GM13976 (cell line): ENCODE measurements at places on chromosomes 5 and 9.

DNA sequence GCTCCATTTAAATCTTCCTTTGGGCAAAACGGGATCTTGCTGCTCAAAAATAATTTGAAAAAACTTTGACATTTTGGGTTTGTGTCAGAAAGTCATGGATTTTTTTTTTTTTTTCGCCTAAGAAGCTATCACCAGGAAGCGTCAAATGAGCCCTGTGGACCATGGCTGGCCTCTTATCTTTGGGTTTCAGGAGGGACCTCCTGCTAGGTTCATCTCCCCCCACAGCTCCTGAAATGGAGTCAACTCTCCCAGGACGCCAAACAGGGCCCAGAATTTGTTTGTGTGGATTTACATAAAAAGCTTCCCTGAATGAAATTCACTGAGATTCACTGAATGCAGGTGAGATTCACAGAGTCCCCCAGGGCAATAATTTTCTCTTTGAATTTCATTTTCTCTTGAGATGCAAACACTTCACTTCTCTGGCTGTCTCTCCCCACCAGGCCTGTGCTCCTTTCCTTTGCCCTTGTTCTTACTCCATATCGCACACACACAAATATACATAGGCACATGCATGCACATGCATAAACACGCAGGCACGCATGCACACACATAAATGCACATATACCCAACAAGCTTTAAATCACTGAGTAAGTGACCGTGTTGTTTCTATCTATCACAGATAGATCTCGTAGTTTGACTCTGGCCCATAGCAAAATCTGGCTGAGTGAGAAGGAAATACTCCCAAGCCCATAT lies 55.3 kb upstream of the GALNT10 start:
- DNase-seq: no peak

GRCh38 chr5:95726811-95727763 lies 4.0 kb upstream of the RHOBTB3 start:
- no peak for DNase-seq

- no peak for DNase-seq
Observed at GRCh38 chr5:155091768-155092717, 78.5 kb downstream of the KIF4B start.

DNA sequence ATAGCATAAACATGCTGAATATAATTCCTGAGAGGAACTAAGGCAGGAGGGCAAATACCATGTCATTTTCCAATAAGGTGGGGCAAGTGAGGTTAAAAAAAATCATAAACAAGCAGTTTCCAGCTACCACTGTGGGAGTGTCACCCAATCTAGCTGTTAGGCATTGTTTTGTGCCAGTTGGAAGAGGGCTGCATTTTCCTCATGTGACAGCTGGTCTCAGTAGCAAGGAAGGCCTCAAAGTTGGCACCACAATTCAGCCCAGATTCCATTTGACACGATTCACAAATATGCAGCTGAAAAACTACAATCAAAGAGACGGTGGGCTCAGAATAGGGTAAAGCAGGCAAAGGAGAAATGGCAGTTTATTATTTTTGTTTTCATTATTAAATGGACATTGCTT lies 636.1 kb downstream of the KIF4B start:
- DNase-seq: no peak

GRCh38 chr9:100714372-100715099 lies 136.7 kb downstream of the CAVIN4 start:
- peak; percentile 65 for DNase-seq

GRCh38 chr5:60577116-60577515 lies 122.8 kb downstream of the DEPDC1B start:
- no peak for DNase-seq

- DNase-seq: no peak
Observed at GRCh38 chr5:16755641-16756040, 138.8 kb upstream of the RETREG1 start.

DNA sequence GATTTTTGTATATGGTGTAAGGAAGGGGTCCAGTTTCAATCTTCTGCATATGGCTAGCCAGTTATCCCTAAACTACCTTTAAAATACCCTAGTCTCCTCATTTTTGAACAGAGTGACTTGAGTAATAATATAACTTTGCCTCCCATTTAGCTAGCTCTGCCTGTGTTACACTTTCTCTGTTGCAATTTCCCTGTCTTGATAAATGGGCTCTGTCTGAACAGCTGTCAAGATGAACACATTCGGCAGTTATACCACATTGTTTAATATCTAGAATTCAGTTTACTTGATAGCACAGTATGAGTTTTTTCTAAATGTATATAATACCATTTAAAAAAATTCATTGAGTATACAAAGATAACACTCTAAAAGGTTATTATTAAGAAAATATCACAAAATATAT lies 562.9 kb upstream of the FTMT start:
- DNase-seq: no peak

GRCh38 chr5:173025651-173026050 lies 30.5 kb upstream of the CREBRF start:
- DNase-seq: no peak

DNA sequence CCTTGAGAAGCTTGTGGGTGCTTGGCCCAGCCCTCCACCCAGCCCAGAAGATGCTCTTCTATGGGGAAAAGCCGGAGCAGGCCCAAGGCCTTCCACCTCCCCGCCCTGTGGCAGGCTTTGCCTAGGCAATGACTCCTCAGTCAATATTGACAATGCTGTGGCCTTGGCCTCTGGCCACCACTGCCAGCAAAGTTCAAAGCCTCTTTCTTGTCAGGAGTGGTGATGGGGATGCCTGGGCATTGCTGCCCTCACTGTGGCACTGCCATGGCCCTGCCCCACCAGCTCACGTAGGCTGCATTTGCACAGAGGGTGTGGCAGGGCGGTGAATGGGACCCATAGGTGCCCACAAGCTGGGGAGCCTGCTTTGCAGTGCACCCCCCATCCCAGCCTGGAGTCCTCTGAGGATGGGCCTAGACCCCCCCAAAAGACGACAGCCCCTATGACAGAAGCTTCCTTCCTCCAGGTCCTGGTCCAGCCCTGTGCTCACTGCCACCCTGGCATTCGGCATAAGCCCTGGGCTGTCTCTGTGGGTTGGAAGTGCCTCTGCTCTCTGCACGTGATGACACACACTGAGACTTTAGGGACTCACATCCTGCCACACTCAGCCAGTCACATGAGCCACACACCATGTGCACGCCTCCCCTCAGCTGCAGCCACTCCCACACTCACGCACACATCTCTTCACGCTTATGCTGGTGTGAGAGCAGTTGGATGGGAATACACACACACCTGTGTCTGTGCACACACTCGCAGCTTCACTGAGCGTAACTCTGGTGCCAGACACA lies 31.1 kb downstream of the MORN5 start:
- DNase-seq: no peak

GRCh38 chr9:93346231-93347112 lies 105.0 kb upstream of the FAM120A start:
- no peak for DNase-seq

DNA sequence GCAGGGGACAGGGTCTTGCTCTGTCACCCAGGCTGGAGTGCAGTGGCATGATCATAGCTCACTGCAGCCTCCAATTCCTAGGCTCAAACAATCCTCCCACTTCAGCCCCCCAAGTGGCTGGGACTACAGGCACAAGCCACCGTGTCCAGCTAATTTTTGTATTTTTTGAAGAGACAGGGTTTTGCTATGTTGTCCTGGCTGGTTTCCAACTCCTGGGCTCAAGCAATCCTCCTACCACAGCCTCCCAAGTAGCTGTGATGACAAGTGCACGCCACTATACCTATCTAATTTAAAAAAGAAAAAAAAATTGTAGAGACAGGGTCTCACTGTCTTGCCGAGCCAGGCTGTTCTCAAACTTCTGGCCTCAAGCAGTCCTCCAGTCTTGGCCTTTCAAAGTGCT lies 31.6 kb upstream of the LECT2 start:
- no peak for DNase-seq

DNA sequence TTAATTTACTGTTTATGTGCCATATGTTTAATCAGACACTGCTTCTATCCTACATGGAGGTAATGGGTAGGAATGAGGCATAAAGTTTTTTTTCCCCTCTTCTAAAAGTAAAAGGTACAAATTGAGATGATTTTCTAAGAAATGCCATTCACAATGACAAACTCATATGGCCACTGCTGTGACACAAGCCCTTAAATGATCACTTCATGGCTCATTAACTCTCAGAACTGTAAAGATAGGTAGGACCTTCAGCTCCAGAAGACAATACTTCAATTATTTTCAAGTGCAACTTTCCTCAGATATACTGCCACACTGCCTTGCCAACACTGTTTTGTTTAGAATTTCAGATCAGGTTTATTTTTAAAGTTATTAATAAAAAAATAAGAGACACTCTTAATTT lies 362.9 kb upstream of the ZNF608 start:
- no peak for DNase-seq

DNA sequence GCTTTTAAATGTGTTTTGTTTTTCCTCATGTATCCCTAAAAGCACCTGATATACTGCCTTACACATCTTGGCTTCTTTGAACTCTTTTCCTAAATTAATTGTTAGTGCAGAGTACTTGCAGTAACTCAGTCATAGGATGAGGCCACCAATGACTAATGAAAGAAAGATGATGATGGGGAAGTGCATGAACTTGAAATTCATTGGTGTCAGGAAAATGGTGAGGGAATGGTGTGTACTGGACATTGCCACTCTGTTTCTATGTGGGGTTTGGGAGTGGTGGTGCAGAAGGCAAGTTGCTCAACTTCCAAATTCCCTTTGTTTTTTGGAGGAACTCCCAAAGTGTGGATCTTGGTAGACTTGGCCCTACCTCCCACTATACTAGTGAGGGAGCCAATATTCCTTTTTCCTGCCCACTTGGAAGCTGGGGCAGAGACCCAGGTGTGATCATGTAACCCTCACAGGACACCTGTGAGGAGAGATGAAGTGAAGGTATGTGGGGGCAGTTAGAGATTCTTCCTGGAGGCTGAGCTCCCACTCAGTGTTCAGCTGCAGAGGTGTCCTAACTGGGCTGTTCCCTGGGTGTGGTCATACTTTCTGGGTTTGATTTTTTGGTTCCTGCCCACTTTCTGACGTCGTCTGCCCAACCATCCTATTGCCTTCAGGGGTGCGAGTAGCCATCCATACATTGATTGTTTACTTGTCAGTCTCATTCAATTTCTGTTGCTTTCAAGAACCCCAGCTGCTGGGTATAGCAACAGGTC lies 298.5 kb downstream of the MAST4 start:
- no peak for DNase-seq

GRCh38 chr5:151151793-151152192 lies 5.8 kb downstream of the ANXA6 start:
- DNase-seq: peak; percentile 57

- no peak for DNase-seq
Observed at GRCh38 chr9:87586731-87587355, 89.2 kb downstream of the DAPK1 start.

DNA sequence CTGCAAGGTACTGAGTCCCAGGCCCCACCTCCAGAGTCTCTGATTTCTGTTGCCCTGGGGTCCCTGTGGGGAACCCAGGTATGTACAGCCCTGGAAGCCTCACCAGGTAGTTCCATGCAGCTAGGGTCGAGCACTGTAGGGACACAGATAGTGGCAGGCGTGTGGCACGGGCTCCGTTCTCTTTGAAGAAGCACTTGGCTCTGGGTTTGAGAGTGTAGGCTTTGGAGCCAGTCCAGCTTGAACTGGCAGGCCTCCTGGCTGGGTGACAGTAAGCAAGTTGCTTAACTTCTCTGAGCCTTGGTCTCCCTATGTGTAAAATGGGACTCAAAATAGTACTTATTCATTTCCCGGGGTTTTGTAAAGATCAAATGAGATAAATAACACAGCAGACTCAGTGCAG lies 5.6 kb downstream of the OLFM1 start:
- no peak for DNase-seq

GRCh38 chr9:133135146-133135745 lies 14.2 kb upstream of the RALGDS start:
- no peak for DNase-seq

DNA sequence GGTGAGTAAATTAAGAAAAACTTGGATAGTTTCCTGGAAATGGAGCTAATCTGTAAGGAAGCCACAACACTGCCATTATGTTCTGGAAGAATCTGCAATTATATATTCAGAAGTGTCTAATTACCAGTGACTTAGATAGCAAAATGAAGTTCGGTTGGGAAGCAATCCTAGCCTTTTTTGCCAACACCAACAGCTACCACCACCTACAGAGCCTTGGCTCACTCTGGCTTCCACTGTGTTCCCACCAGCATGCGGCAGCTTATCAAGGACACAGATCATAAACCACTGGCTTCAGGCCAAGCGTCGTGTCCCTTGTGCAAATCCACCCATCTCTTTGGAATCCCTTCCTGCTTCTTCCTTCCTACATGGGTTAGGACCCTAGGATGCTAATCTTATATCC lies 118.0 kb upstream of the PCA3 start:
- no peak for DNase-seq

DNA sequence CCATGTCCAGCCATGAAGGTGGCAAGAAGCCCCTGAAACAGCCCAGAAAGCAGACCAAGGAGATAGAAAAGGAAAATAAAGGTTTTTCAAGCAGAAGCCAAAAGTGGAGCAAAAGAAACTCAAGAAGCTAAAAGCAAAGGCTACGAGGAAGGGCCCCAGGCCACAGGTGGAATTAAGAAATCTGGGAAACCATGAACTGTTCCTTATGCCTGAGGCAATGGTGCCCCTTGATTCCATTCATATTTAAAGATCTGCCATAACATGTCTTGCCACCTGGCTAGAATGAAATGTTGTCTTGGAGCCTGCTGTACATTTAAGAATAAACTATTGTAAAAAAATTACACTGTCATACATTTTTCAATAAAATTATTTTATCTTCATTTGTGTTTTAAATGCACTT lies 59.5 kb upstream of the TARS1 start:
- DNase-seq: no peak

DNA sequence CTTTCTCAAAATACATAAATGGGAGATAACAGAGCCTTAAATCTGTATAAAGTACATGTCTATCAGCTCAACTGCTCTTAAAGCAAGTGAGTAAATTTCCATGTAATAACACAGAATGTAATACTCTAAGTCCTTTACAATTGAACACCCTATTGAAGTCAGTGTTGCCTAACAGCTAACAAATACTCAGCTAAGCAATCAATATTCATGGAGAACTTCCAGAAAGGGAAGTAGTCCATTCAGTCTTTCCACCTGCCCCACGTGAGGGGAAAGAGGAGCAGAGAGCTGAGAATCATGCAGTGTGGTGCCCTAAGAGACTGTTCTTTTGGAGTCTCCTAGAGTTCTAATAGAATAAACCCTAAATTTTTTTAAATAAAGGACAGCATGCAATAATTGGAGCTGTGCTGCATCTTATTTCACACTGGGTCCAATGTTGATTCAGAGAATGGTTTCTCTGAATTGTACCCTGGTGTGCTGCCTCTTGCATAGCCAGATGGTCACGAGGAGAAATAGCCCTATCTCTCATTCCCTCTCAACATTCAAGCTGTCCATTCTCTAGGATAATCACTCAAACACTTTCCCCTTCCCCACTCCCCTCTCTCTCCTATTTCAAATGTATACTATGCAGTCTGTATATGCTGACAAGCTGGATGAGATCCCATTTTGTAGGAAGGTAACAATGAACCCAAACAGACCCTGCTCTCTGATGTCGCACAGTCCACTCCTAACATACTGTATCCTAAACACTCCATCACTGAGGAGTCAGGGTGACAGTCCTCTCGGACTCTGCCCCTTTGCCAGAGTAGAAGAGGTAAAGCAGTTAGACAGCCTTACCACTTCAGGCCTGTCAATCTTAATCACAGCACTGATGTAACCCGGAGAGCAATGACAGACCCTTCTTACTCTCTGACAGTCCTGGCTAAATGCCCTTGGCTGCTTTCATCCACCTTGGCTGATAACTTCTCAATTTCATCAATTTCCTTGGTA lies 134.8 kb downstream of the EPB41L4A start:
- DNase-seq: no peak
